DND-41 (cell line): ENCODE measurements at places on chromosomes 2 and 18.

DNA sequence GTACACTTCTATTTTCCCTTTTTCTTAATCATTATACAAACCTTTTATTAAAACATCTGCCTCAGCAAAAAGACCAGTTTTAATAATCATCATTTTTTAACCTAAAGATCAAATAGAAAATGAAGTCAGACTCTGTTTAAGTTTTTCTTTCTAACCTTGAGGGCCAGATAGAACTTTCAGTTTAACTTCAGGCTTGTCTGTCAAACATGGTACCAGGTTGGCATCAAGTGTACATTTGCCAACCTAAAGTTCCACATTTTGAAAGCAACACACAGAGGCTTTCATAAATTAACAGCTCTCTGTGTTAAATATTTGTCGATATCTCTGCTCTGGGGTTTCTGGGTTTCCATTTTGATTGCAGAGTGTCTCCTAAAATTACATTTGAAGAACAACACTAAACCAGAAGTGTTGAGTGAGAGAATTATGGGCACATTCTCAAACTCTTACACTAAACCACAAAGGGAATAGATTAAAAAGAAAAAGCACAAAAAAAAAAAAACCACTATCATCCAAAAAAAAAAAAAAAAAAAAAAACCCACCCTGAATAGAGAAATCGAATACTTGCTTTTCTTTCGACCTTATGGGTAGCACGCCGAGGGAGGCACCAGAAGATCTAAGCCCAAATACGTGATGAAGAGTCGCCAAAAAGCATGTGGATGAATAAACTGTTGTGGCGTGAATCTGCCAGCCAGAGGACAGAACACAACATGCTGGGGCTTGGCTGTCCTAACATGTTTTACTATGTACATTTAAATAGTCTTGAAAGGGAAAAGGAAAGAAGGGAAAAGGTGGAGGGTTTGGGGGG lies 166.2 kb downstream of the TCF4 start:
- DNase-seq = no peak

GRCh38 chr2:163794635-163795034 lies 58.8 kb upstream of the FIGN start:
- no peak for DNase-seq

DNA sequence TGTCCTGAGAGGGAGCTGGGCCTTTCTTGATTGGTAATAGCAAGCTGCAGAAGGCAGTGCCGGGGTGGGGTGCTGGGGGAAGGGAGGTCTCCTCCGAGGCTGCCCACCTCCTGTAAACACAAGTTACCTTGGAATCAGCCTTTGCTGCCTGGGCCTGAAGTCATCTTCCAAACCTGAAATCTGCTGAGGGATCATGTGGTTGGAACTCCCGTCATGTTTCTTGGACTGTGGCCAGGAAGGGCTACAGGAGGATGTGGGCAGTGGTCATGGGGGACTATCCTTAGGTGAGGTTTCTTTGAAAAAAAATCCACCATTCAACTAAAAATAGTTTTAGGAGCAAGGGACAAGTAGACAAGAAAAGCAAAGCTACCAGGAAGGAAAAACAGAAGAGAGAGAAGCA lies 74.2 kb downstream of the CDK15 start:
- no peak for DNase-seq

GRCh38 chr2:15869871-15870270 lies 70.5 kb upstream of the MYCN start:
- no peak for DNase-seq

GRCh38 chr2:23618794-23619530 lies 234.0 kb downstream of the KLHL29 start:
- no peak for DNase-seq

GRCh38 chr2:221135699-221136098 lies 436.4 kb downstream of the EPHA4 start:
- no peak for DNase-seq

- DNase-seq = no peak
These were observed 94.5 kb upstream of the UPP2 start for GRCh38 chr2:158006961-158007719.

DNA sequence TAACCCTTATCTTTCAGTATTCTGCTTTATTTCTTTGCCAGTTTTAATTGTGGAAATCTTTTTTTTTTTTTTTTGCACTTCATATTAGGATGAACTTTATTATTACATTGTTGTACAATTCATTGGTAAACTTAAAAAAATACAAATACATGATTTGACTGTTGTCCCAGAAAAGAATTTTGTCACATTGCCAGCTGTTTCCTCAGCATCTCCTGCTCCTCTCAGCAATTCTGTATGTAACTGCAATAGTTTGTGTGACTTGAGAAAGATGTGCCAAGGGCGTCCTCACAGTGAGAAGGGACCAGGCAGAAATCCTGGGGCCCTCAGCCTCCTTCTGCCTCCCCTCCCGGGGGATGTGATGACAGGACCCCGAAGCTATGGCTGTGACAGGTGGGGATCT lies 254.4 kb downstream of the NBAS start:
- DNase-seq = no peak

- no peak for DNase-seq
These were observed 8.1 kb upstream of the SANBR start for GRCh38 chr2:61057562-61057961.
